Fibroblast of mammary gland (primary cell): ENCODE measurements at places on chromosomes 2 and 18.

GRCh38 chr2:168211664-168212163 is 35.7 kb downstream of the STK39 start:
- DNase-seq, result no peak

DNA sequence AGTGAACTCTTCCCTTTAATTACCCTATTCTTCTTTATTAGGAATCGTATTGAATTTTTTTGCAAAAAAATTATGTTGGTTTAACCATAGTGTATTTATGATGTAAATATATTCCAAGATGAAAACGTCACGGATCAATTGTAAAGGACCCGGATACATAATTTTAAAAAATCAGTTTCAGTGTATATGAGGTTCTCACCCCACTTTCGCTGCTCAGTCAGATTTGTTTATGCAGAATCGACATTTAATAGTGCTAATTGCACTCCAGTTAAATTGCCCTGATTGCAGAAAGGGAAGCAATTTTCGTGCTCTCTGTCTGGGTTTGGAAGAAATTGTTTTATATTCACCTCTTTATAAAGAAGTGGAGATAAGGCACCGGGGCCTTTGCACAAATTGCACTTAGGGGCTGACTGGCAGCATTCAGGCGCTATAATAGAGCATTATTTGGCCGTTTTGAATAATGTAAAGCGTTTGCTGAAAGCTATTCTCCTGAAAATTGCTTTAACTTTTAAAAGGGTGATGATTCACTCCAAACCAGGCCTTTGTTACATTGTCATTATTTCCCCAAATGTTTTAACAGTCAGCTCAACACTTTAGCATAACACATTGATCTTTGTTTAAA is 3.0 kb upstream of the SP9 start:
- DNase-seq, result no peak

DNA sequence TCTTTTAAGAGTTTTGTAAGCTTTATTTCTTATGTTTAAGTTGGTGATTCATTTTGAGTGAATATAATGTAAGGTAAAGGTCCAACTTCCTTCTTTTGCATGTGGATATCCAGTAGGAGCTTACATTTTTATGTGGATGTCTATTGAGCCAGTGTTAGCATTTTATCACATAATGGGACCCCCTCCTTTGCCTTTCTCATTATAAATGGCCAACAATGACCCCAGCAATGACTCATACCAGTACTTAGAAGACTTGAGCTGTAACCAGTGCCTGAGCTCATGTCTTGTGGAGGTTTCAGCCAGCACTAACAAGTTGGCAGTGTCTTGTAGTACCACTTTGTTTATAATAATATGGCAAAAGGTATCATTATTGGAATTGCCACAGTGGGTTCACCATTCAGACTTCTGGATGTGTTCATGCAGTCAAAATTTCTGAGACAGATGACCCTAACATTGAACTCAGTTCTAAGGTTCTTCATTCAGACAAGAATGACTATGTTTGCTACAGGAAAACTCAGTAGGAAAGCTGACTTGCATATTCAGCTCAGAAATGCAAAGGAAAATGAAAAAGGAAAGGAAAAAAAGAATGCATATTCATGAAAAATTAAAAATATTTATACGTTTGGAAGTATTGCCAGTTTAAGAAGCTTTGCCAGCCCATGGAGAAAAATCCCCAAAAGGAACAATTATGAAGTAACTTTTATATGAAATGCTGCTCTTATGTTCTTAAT is 41.0 kb downstream of the CDKL4 start:
- peak; percentile 18 for DNase-seq

GRCh38 chr18:62399781-62400308 is 74.7 kb downstream of the TNFRSF11A start:
- DNase-seq, result no peak

- DNase-seq, result no peak
Measured at GRCh38 chr2:160076241-160076640, 13.8 kb upstream of the PLA2R1 start.

DNA sequence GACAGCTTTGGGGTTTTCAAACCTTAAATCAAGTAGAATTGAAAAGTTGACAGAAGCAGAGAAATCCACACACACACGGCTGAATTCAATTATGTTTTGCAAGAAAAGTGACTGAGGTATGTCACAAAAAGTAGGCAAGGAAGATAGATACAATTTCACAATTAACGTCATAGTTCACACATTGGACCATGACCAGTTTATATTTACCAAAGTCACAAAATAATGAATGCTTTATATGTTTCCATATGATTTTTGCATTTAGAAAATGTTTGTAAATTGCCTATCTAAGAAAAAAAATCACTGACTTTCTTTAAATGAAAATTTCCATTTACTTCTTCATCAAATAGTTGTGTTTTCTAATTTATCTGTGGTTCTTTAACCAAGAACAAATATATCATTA is 29.4 kb upstream of the ZNF516 start:
- DNase-seq, result no peak

DNA sequence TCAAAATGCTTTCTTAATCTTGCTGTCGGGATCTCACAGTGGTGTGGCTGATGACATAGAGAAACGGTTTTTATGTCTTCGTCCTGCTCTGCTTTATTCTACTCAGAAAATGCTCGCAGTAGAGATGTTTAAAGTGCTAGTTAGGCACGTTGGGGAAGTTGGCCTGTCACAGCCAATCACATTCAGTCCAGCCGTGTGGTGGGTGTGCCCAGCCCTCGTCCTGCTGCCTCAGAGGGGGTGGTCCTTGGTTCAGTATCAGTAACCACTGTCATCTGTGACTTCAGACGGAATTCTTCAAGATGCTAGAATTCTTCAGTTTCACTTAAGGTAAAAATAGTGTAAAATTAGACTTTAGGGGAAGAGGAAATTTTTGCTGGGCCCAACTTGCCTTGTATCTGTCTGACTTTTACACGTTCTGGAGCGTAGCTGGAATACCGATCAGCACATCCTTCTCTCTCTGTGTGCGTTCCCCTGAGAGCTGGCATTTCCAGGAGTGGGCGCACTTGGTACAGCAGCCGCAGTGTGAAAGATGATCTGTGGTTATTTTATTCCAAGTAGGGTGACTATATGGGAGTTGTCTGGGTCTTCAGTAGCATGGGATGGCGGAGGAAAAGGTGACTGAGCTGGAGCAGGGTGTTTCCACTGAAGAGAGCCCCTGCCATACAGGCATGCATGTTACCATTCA is 18.5 kb downstream of the TRAF3IP1 start:
- no peak for DNase-seq

DNA sequence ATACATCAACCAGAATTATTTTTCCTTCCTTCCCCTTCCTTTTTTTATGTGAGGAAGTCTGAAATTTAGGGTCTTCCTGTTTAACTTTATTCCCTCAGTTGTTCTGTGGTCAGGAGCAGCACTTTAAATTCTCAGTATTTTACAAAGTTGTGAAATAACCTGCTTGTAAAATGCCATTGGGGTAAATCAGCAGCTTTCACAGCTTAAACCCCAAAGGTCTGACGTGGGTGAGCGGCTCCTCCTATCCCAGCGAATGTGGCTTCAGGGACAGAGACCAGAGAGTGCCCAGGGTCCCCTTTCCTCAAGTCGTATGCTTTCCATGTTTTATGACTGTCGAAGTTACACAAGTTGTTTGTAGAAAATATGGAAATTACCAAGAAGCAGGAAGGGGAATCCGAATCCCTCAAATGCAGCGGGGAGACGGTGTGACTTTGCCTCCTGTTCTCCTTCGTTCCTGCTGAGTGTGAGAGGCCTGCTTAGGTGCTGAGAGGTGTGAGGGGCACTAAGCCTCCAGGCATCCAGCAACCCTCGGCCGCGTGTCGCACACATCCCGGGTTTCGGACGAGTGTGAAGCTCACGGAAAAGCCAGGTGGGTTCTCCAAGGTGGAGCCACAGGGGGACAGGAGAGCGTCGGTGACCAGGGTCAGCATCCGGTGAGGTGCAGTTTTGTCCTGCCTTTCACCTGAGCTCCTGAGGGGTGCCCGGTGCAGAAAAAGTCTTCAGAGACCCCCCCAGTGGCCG is 10.8 kb upstream of the KCNG2 start:
- DNase-seq, result peak; percentile 81

DNA sequence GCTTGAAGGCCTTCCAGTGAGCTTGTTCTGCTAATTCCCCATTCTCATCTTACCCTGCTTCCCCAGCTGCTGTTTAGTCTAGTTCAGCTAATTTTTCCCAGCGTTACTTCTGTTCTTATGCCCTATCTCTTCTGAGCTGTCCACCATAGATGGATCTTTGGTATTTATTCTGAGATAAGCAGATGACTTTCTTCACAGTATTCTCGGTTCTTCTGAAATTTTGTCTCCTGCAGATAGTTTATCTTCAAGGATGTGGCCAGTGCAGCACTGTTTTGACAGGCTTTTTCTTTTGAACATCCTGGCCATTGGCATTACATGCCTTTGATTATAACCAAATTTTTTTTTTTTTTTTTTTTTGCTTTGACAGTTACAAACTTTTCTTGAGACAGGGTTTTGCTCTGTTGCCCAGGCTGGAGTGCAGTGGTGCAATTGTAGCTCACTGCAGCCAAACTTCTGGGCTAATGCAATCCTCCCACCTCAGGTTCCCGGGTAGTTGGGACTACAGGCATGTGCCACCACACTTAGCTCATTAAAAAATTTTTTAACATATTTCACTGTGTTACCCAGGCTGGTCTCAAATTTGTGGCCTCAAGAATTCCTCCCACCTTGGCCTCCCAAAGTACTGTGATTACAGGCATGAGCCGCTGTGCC is 134.2 kb downstream of the WDSUB1 start:
- DNase-seq, result no peak

DNA sequence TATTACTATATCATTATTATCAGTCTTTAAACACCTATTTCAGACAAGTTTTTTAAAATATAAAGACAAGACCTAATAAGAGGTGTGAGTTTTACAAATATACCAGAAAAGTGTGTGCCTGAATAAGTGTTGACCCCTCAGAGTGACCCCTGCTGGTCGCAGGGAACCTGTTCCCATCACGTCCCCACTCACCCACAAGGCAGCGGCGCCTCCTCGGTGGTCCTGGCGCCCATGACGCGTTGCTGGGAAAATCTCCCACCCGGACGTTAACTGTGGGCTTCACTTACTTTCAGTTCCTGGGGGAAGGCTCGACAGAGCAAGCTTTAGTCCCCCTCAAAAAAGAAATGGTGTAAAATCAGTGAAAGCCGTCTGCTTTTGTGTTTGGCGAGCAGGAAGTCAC is 93.5 kb downstream of the TMEM18 start:
- DNase-seq, result no peak

GRCh38 chr2:74079522-74080341 is 68.0 kb downstream of the BOLA3 start:
- no peak for DNase-seq

DNA sequence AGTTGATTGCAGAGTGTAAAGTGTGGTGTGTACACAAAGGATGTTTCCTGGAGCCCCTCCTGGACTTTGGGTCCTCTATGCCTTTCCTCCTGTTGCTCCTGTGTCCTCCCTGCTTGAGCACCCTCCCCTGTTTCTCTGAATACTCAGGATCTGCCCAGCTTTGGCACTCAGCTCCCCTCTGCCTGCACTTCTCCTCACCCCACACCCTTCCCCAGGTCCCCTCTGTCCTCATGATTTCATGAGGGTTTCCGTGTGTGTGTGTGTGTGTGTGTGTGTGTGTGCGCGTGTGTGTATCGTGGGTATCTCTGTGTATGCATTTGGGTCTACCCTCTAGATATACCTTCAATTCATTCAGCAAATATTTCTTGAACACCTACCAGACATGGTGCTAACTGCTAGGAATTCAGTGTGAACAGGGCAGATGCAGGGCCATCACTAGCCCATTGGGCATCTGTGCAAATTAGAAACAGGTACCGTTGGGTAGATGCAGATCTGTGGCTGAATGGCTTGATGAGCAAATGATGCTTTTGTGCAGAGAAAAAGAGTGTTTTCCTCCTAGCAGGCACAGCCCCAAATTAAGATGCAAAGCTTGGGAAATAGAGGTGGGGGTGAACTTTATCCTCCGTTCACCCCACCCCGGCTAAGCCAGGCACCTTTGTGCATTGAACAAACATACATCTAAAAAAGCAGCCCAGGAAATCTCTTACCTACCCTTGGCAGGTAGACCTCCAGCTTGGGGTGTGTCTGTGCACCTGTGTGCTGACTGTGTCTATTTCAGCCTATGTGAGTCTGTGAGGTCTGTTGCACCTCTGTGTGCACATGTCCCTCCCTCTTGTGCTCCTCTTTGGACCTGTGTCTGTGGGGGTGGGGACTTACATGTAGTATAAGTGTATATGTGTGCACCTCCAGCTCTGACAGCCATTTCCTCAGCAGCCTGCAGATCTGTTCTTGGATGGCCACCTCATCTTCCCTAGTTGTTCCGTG is 60.0 kb upstream of the EPAS1 start:
- no peak for DNase-seq

DNA sequence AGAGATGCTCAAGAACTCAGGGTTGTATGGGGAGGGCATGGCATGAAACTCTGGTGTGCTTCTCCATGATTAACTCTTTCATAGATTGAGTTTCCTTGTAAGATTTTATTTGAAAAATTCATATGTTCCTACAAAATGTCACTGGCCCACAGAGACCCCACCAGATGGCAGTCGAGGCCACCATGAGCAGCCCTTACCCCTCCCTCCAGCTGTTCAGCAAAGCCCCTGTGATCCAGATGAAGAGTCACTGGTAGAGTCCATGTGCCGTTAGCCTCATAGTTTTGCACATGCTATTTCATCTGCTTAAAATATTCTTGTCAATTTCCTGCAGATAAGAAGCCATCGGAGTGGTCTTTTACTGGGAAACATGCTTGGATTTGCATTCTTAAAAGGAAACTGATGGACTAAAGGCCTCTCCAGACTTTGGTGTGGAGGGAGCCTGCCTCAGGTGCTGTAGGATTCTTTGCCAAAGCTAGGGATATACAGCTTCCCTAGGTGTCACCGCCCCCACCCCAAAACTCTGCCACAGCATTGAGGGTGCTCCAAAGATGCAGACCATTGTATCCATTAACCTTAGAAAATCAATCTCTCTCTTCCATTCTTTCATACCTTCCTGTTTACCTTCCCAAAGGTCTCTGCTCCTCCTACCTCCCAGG is 18.8 kb downstream of the ZNF385B start:
- peak; percentile 8 for DNase-seq

DNA sequence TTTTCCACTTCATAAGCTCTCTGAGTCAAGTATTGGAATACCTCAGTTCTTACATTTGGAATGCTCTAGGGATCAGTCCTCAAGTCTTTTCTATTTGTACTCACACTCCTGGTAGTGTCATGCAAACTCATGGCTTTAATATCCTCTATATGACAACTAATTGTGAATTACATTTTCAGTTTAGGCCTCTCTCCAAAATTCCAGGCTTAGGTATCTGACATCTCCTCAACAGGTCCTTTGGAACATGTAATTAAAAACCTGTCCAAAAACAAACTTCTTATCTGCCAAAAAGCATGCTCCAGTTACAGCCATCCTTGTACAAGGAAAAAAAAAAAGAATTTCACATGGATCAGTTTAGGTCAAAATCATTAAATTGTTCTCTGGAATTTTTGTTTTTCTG is 1336.2 kb upstream of the NRXN1 start:
- no peak for DNase-seq

DNA sequence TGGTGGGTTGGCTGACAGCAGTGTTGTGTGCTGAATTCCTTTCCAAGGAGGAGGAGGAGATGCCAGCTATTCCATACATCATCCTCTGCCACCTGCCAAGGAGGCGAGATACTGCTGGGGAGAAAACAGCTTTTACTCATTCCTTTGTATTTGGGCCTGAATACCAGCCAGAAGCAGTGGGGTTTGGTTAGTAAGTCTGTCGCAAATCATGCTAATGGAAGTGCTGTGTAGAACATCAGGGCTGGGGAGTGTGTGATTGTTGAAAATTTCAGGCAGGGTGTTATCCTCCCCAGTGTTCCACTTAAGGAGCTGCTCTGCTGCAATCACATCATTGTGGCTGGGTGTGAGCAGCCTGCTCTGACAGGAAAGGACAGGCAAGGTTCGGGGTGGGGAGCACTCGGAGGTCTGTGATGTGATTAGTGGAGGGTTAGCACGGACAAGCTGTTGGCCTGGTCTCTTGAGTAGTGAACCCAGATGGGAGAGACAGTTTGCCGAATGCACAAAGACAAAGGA is 128.2 kb upstream of the DLX2 start:
- DNase-seq, result no peak
